ENCODE measurements at places on chromosomes 4 and X. TPM values are rescaled to one million over a fixed set of nuclear protein-coding genes. Genes with fewer than 3 reads are reported as not detected.

The SCML2 gene
- polyA plus RNA-seq, result 6.1 TPM

The CDKL2 gene
- 0.14 TPM for polyA plus RNA-seq

The ITM2A gene
- 673 TPM for polyA plus RNA-seq

- no peak for DNase-seq
Observed at GRCh38 chr4:174423257-174423944, 98.9 kb downstream of the HPGD start.

- no peak for DNase-seq
Observed at GRCh38 chrX:150229030-150229429, 134.1 kb upstream of the MAMLD1 start.

DNA sequence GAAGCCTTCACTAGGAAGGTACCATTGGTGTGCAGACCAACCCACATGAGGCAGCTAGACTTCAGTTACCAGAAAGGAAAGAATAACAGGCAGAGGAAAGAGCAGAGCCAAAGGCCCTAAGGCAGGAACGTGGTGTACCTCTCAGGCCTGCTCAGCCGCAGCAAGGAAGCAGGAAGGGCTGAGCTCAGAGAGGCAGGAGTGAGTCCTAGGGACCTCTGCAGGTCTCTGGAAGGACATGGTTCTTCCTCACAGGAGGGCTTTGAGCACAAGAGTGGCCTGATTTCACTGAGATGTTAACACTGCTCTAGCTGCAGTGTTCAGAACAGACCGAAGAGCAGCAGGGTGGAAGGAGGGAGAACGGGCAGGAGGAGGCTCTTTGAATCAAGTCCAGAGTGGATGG lies 124.6 kb downstream of the DCHS2 start:
- DNase-seq, result no peak

DNA sequence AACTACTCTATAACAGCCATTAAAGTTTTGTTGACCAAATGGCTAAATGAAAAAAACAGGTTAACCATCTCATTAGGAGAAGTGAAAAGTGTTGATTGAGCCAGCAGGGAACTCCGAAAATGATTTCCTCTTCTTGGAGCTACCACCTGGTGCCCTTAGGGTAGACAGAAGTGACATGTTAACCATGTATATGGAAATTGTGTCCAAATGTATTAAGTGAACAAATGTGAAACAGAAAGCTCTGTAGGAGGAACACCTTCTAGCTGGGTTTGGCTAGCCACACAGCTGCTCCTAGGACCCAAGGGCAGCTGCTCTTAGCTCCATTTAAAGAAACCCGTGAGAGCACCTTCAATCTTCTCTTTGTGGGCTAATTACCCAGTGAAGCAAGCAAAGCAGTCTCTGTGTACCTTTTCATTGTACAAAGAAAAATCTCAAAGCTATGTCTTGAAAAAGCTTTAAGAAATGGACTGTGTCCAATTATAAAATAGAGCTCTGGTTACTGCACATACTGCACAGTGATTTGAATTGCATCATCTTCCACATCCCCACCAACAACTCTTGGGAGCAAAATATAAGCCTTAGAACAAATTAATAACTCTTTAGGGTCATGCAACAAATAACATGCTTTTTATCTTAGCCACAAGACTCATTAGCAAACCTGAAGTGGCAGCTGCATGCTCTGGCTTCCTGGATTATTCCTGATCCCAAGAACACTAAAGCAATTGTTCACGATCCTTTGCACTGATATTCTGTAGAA lies 59.2 kb upstream of the PARM1 start:
- no peak for DNase-seq

DNA sequence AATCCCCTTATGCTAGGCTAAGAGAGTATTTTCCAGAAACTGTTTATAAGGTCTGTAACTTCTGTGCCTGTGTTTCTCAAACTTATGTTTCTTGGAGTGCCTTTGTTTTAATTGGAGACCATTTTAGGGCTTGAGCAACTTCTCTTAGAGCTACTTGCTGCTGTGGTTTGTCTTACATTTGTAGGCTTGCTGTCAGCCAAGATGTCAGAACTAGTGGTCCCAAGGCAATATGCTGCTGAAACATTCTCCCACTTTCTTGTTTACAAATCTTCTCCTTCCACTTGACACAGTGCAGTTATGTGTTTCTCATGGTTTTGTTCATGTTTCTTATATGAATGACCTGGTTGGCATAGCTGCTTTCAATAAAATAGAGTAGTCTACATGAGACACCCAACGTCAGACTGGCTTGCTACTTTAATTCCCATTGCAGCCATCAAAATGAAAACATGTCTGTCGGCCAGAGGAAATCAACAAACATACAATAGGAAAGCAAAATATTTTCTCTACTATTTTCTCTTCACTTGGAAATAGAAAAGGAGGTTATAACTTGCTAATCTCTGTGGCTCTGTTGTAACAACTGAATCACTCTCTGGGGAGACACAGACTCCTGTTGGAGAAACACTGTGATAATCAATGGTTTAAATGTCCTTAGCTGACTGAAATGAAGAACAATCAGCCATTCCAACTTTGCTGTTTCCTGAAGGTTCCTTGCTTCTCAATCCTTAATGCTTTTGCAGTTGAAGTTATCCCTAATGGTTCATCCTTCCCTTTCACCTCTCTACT lies 426.4 kb downstream of the PDGFC start:
- no peak for DNase-seq

- DNase-seq, result no peak
Observed at GRCh38 chrX:47583240-47583861, 1.1 kb downstream of the TIMP1 start.

Data from forelimb muscle (tissue), 1 donor.